Breast epithelium (tissue), 4 donors: ENCODE measurements at places on chromosomes 3 and 15. TPM values are rescaled to one million over a fixed set of nuclear protein-coding genes. Genes with fewer than 3 reads are reported as not detected.

DNA sequence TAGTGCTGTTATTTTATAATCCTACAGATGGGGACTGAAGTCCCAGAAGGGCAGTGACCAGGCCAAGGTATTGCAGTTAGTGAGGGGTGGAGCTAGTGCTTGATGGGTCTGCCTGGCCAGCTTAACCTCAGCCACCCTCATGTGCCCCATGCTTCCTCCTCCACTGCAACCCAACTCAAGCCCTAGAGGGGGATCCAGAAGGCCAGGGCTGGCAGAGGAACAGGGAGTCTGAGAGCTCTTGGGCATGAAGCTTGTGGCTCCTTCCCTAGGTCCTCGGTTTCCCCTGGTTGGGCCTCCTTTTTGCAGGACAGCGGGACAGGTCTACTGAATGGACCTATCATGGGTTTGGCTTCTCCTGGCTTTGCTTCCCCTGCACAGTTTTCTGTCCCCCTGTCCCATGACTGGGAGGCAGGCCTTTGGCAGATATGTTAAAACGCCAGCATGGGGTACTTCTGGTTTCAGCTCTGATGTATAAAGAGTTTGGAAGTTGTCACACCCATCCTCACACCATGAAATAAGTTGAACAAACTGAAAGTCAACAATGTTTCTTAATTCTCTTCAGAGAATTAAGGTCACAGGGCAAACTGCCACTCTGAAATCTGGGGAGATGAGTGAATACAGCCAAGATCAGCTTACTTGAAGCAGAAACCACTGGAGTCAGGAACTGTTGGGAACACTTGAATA lies 103.3 kb downstream of the SMAD6 start:
- no peaks in the 10 kb centered on the region for H3K27me3 ChIP-seq
- H3K4me3 ChIP-seq: no peak overlapping the region
- DNase-seq: no peak
- H3K36me3 ChIP-seq: no peaks in the 10 kb centered on the region

GRCh38 chr3:113275929-113276750 lies 64.8 kb downstream of the BOC start:
- H3K27ac ChIP-seq: peak overlapping the region; percentile 92
- no peaks in the 10 kb centered on the region for H3K27me3 ChIP-seq
- DNase-seq: no peak
- no peaks in the 10 kb centered on the region for H3K4me1 ChIP-seq

DNA sequence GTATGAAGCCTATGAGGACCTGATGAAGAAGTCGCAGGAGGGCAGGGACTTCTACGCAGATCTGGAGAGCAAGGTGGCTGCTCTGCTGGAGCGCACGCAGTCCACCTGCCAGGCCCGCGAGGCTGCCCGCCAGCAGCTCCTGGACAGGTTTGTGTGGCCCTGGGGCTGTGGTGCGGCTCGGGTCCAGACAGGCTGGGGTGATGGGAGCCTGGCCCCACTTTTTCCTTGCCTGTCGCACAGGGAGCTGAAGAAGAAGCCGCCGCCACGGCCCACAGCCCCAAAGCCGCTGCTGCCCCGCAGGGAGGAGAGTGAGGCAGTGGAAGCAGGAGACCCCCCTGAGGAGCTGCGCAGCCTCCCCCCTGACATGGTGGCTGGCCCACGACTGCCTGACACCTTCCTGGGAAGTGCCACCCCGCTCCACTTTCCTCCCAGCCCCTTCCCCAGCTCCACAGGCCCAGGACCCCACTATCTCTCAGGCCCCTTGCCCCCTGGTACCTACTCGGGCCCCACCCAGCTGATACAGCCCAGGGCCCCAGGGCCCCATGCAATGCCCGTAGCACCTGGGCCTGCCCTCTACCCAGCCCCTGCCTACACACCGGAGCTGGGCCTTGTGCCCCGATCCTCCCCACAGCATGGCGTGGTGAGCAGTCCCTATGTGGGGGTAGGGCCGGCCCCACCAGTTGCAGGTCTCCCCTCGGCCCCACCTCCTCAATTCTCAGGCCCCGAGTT lies 29.0 kb downstream of the PTPN23 start:
- H3K4me3 ChIP-seq: no peak overlapping the region
- H3K36me3 ChIP-seq: peaks cover 18% of the 10 kb centered on the region
- H3K27me3 ChIP-seq: no peaks in the 10 kb centered on the region
- DNase-seq: no peak
- no peak overlapping the region for H3K27ac ChIP-seq

DNA sequence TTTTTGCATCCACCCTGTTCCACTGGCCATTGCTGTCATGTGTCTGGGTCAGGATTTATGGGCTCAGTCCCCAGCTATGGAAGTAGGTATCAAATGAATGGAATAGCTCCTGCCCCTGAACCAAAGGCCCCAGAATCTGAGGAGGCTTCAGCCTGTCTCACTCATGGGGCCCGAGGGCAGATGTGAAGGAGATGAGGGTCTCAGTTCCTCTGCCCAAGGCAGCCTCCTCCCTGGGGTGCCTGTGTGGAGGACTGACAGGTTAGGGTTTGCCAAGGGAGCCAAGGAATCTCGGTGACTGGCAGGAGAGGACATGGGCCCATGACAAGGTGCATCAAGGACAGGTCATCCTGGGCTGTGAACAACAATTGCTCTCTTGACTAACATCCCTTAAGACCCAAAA lies 70.4 kb downstream of the CPN2 start:
- peak; percentile 13 for DNase-seq
- no peak overlapping the region for H3K27ac ChIP-seq
- H3K4me1 ChIP-seq: peaks cover 32% of the 10 kb centered on the region
- no peak overlapping the region for H3K4me3 ChIP-seq
- H3K27me3 ChIP-seq: no peaks in the 10 kb centered on the region

GRCh38 chr3:45917146-45917898 lies 25.9 kb upstream of the CXCR6 start:
- DNase-seq: peak; percentile 46
- H3K4me3 ChIP-seq: no peak overlapping the region
- no peaks in the 10 kb centered on the region for H3K27me3 ChIP-seq
- H3K27ac ChIP-seq: peak overlapping the region; percentile 21

DNA sequence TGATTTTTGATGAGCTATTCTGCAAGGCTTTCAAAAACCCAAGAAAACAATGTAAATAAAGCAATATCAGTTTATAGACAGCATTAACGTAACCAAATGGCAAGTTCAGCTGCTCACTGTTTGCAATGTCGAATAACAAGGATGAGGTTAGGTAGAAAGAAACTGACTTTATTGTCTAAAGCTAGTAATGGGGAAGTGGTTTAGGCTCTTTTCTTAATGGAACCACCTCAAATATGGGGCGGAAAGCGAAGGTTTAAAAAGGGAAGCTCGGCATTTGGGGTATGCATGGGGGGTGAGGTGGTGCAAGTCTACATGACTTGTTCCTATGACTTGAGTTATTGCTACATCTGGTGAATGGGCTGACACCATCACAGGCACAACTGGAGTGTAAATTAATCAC lies 1060.2 kb downstream of the NSUN3 start:
- H3K4me1 ChIP-seq: no peaks in the 10 kb centered on the region
- H3K27me3 ChIP-seq: no peaks in the 10 kb centered on the region

DNA sequence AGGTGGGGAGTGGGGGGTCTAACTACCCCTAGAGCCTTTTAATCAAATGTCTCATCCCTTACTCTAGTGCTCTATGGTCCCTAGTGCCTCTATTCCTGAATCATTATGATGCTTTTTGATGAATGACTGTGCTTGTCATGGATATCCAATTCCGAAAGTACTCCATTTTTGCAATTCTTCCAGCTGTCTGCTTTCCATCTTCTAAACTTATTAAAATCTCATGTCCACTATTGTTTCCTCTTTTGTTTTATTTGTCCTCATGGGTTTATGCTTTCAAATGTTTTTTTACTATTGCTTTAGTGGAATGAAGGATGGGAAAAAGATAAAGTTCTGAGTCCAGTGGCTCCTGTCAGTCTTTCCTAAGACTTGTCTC lies 77.2 kb upstream of the KCNMB2 start:
- H3K27me3 ChIP-seq: no peaks in the 10 kb centered on the region
- H3K27ac ChIP-seq: no peak overlapping the region
- H3K4me3 ChIP-seq: no peak overlapping the region
- no peaks in the 10 kb centered on the region for H3K36me3 ChIP-seq

DNA sequence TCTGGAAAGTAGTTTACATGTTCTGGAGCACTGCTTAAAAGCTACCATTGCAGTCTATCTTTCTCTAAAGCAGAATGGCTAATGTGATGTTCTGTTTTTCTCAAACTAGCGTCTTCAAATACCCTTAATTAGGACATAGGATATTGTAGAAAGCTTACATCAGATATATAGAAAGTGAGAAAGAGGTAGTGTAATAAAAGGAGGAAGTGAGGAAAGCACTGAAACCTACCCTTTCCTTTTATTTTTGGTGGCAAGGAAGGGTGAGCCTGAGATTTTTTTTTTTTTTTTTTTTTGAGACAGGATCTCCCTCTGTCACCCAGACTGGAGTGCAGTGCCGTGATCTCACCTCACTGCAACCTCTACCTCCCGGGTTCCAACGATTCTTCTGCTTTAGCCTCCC lies 9.4 kb downstream of the SENP2 start:
- no peak overlapping the region for H3K4me3 ChIP-seq
- H3K27me3 ChIP-seq: no peaks in the 10 kb centered on the region
- no peak overlapping the region for H3K27ac ChIP-seq
- H3K4me1 ChIP-seq: no peaks in the 10 kb centered on the region
- no peak for DNase-seq

DNA sequence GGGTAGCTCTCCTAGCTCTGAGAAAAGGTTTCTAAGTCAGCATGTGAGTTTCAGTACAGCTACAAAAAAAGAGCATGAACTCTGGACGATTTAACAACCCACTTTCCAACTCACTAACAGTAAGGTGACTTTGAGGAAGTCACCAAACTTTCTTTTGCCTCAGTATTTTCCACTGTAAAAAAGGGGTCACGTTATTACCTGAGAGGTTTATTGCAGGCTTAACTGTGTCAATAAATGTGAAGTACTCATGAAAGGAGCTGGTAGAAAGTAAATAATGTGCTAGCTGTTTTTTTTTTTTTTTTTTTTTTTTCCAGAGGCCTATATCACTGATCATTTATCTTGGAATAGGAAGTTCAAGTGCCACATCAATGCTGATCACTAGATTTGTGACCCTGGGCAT lies 89.3 kb downstream of the PLSCR2 start:
- no peaks in the 10 kb centered on the region for H3K4me1 ChIP-seq
- no peak overlapping the region for H3K4me3 ChIP-seq
- no peaks in the 10 kb centered on the region for H3K36me3 ChIP-seq
- no peak overlapping the region for H3K27ac ChIP-seq

DNA sequence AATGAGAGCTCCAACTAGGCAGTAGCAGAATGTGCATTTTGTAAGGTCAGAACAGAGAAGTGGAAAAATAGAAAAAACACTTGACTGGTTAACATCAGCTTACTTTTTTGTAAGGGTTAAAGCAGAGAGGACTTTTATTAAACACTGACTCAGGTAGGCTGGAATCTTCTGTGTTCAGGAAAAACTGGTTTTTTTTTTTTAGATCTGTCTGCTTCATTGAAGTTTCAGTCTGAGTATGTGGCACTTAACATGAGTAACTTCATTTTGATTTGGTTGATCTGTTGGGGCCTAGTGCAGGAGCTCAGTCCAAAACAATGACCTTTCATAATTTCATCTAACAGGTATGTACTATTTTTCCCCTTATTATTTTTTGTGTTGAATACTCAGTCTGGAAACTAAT lies 141.1 kb downstream of the DOCK3 start:
- H3K27ac ChIP-seq: no peak overlapping the region
- no peaks in the 10 kb centered on the region for H3K36me3 ChIP-seq
- no peaks in the 10 kb centered on the region for H3K27me3 ChIP-seq

- DNase-seq: no peak
- no peaks in the 10 kb centered on the region for H3K27me3 ChIP-seq
- H3K36me3 ChIP-seq: no peaks in the 10 kb centered on the region
Observed at GRCh38 chr3:68360492-68360891, 571.9 kb downstream of the TAFA4 start.

TGM5 gene
- 1.6 TPM for total RNA-seq

DNA sequence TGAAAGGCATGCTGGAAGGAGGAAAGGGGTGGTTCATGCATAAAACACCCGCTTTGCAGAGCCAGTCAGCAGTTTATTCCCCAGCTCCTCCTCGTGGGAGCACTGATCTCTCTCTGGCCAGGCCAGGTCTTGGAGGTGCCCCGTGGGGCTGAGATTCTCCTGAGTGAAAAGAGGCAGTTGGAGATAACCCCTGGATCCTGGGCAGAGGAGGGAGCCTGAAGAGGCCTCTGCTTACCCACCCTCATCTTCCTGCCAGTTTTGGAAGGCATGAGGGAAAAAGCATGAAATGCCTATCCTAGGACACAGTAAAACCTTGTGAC lies 108.3 kb downstream of the SEMA5B start:
- peaks cover 43% of the 10 kb centered on the region for H3K27me3 ChIP-seq
- H3K27ac ChIP-seq: no peak overlapping the region
- no peaks in the 10 kb centered on the region for H3K4me1 ChIP-seq
- H3K4me3 ChIP-seq: no peak overlapping the region

LIPH gene
- total RNA-seq: 10.4 TPM

CIAO2A gene
- 50.9 TPM for total RNA-seq

DNA sequence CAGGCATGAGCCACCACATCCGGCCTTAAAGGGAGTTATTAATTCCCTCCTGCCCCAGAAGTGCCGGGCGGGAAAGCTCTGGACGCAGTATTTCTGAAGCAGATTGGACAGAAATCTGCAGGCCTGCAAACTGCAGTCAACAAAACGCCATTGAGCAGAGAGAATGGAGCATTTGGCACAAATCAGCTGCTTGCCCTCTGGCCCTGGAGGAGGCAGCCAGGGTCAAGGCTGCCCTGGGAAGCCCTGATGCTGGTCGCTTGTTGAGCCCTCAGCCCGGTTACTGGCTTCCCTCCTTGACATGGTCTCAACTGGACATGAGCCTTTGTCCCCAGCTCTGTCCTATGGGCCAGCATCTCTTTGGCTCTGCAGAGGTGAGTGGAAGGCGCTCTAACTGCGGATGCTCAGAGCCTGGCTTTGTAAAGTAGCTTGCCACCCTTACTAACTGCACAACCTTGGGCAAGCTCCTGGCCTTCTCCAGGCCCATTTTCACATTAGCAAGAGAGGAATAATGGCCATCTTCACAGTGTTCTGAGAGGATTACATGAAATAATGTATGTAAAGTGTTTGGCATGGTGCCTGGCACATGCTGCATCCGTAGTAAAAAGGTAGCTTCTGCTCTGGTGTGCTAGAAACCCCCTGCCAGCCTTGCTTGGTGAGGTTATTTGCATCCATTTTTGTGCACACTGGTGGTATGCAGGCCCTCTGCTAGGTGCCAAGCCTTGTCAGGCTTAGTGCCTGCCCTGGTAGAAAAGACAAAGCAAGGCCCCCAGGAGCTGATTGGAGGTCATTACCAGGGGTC lies 4.1 kb downstream of the SEMA4B start:
- no peaks in the 10 kb centered on the region for H3K27me3 ChIP-seq
- no peak overlapping the region for H3K4me3 ChIP-seq
- H3K27ac ChIP-seq: no peak overlapping the region
- peaks cover 7% of the 10 kb centered on the region for H3K4me1 ChIP-seq
- H3K36me3 ChIP-seq: no peaks in the 10 kb centered on the region
- DNase-seq: no peak

GRIP2 gene
- total RNA-seq: 0.88 TPM

DNA sequence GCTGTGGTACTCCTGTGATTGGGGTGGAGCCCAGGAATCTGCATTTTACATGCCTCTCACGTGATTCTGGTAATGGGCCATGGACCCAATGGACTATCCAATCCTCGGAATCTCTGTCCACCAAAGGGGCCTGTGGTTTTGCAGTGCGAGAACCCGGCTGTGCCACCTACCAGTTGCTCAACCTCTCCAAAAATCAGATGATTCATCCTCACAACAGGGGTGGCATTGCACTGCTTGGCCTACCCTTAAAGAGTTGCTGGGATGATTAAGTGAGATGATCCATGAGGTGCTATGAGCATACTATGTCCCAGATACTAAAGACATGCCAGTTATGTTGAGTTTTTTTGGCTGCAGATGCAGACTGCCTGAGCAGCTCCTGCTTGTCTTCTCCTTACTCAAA lies 5.1 kb downstream of the ANP32A start:
- peaks cover 18% of the 10 kb centered on the region for H3K4me1 ChIP-seq
- H3K4me3 ChIP-seq: peak overlapping the region; percentile 97
- no peak for DNase-seq
- peak overlapping the region; percentile 99 for H3K27ac ChIP-seq
